ENCODE measurements at places on chromosomes 7 and 10.

DNA sequence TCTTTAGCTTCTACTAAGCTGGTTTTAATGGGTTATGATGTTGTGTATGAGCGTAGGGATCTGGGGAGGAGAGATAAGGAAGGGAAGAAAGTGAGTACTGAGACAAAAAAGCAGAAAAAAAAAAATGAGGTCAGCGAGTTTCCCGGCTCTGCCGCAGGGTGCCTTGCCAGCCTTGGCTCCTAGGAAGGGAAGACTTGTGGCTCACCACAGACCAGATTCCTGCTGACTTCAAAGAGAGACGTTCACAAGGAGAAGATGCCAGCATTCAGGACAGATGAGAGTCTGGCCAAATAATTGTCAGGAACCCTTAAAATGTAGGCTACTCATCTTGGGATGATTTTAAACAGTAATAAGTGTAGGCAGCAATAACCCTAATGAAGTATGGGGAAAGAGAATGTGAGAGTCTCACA is 11.4 kb upstream of the FAS start:
- no peak for DNase-seq

DNA sequence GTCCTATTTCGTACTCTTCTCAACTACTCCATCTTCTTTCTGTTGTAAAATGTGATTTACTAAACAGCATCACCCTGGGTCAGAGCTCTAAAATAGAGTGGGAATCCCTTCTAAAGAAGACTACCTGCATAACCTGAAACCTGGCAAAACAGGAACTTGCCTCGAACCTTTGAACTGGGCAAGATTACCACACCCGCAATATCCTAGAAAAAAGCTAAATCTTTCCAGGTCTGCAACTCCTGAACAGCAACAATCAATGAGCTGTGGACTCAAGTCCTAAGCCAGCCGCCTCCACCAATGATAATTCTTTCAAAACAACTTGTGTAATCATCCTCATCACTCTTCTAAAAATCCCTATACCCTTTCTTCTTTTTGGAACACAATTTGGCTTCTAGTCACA is 824.2 kb upstream of the COBL start:
- DNase-seq: no peak

GRCh38 chr10:102475451-102476040 is 24.2 kb upstream of the C10orf95 start:
- DNase-seq: no peak

GRCh38 chr10:15719899-15720634 is at the start of gene ITGA8:
Gene ITGA8 (minus strand): TSS chr10:15719922. CDS start chr10:15719771, 151 bp downstream.
- no peak for DNase-seq

GRCh38 chr7:20797462-20798080 is 10.9 kb upstream of the SP8 start:
- no peak for DNase-seq

DNA sequence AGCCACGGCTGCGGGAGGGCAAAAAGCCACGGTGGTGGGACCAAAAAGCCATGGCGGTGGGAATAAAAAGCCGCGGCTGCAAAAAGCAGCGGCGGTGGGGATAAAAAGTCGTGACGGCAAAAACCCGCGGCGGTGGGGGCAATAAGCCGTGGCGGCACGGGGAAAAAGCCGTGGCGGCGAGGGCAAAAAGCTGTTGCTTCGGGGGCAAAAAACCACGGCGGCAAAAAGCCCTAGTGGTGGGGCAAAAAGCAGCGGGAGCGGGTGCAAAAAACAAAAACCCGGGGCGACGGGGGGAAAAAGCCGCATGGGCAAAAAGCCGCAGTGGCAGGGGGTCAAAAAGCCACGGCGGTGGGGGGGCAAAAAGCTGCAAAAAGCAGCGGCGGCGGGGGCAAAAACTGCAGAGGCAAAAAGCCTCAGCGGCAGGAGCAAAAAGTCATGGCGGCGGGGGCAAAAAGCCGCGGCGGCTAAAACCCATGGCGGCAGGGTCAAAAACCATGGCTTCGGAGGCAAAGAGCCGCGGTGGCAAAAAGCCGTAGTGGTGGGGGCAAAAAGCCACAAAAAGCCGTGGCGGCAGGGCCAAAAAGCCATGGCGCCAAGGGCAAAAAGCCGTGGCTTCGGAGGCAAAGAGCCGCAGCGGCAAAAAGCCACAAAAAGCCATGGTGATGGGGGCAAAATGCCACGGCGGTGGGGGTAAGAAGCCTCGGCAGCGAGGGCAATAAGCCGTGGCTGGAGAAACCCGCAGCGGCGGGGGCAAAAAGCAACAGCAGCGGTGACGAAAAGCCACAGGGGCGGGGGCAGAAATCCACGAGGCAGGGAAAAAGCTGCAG is 525.8 kb downstream of the ZNF33B start:
- no peak for DNase-seq

- no peak for DNase-seq
These were observed 68.5 kb upstream of the OPALIN start for GRCh38 chr10:96427291-96427690.

- DNase-seq: no peak
These were observed 143.9 kb downstream of the PFKFB3 start for GRCh38 chr10:6346631-6347030.

GRCh38 chr7:12896316-12896715 is 208.9 kb downstream of the ARL4A start:
- no peak for DNase-seq

DNA sequence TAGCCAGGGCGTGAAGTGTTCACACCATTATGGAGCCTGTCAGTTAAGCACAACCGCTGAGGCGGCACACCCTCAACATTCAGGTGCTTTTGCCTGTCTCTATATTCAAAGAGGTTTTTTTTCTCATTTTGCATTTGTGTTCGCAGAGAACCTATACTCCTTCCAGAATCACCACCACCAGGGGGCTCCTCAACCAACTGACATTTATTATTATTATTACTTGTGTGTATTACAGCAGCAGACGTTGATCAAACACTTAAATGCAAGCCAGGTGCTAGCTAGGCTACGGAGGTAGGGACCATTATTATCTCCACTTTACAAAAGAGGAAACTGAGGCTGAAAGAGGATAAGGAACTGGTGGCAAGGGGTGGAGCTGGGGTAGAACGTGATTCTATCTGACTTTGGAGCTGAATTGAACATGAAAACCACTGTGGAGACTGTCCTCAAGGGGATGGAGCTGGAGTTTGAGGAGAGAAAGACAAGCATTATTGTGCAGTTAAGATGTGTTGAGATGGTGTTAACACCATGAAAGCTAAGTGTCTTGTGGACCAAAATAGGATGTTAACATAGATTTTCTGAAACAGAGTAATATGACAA is 133.8 kb upstream of the PLXNA4 start:
- peak; percentile 16 for DNase-seq

DNA sequence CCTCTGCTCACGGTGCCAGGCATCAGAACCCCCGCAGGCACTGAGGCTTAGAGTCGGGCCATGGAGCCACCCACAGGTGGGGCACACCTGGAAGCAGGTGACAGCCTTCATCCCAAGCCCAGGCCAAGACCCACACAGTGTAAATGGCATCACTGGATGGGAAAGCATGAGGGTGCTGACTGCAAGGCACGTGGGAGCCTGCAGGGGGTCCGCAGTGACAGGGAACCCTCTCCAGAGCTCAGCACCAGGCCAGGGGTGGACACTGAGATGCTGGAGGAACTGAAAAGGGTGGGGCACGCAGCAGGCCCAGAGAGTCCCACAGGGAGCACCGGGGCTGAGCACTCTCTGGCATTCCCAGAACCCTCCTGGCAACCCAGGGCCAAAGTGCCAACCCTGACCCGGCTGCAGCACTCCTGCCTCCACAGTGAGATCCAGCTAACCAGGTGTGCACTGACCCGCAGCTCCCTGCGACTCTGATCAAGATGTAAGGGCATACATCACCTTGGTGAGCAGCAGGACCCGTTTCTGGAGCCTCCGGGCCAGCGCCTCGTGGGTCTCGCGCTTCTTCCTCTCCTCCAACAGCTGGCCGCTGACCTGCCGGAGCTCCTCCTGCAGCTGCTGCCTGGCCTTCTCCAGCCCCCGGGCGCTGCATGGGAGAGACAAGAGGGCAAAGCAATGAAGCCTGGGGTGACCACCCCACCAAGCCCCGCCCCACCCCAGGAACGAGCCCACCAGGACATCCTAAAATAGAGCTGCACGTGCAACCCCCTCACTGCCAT is 163.9 kb downstream of the MAD1L1 start:
- no peak for DNase-seq

DNA sequence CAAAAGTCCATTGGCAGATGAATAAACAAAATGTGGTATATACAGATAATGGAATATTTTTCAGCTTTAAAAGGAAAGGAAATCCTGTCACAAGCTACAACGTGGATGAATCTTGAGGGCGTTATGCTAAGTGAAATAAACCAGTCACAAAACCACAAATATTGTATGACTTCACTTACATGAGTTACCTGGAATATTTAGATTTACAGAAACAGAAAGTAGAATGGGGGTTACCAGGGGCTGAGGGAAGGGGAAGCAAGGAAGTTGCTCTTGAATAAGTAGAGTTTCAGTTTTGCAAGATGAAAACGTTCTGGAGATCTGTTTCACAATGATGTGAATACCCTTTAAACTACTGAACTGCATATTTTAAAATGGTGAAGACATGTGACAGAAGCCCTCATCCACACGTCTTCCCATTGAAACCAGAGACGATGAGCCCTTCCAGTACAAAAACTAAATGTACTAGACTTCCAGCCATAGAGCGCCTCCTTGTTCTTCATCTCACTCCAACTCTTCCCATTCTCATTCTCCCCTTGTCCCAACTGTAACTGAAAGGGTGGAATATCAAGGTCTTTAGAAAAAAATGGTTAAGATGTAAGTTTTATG is 62.4 kb downstream of the MICU1 start:
- DNase-seq: no peak

DNA sequence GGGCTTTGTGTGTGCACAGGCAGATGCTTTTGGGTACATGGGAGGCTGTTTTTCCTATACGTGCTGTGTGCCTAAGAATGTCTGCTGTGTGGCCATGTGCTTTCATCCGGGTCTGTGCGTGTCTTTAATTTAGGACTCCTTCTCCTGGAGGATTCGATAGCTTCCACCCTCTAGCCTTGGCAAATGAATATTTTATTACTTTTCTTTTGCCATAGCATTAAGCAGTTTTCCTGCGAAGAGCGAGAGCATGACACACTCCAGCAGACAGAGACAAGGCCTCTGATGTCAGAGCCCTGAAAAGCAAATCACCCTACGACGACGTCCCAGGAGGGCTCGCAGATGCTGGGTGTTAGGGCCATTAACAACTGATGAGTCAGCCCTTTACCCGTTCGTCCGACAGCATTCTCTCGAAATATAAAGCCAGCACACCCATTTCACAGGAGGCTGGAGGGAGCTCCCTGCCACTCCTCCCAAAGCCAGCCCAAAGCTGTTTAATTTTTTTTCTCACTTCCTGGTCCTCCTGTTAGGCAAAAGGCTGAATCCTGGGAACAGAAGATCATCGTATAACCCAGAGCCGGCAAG is 311.3 kb upstream of the ZMIZ1 start:
- no peak for DNase-seq

DNA sequence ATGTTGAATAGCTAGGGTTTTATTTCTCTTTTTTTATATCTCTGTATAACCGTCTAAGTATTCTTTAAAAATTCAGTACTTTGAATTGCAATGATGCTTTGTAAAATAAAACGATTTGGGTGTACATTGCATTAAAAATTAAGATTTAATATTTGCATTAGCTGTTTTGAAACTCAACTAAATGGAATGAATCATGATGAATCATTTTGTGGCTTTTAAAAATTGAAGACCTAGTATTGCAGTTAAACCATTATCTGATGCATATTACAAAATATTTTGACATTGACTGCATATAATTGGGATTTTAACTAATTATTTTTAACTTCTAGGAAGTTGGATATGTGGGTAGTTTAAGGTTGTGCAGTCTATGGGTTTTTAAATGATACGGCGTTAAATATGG is 314.0 kb downstream of the CDK14 start:
- DNase-seq: no peak

DNA sequence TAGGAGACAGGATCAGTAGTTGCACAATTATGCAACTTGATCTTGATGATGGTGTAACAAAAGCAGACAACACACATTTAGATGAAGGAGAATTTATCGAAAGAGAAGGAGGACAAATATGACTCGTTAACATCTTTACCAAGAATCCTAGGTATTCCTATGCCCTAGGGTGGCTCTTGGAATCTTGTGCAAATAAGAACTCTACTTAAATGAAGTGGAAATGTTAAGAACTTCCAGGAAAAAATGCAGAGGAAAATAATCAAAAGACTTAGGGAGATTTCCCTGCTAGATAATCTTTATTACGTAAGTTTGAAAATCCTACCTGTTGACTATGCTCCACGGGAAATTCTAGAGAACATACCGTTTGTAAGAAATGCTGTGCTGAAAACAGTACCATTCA is 485.4 kb downstream of the POM121L12 start:
- DNase-seq: no peak

GRCh38 chr7:29878081-29878688 is 71.9 kb downstream of the WIPF3 start:
- DNase-seq: peak; percentile 28

- no peak for DNase-seq
These were observed 266.1 kb upstream of the CSTF2T start for GRCh38 chr10:51965451-51965850.

DNA sequence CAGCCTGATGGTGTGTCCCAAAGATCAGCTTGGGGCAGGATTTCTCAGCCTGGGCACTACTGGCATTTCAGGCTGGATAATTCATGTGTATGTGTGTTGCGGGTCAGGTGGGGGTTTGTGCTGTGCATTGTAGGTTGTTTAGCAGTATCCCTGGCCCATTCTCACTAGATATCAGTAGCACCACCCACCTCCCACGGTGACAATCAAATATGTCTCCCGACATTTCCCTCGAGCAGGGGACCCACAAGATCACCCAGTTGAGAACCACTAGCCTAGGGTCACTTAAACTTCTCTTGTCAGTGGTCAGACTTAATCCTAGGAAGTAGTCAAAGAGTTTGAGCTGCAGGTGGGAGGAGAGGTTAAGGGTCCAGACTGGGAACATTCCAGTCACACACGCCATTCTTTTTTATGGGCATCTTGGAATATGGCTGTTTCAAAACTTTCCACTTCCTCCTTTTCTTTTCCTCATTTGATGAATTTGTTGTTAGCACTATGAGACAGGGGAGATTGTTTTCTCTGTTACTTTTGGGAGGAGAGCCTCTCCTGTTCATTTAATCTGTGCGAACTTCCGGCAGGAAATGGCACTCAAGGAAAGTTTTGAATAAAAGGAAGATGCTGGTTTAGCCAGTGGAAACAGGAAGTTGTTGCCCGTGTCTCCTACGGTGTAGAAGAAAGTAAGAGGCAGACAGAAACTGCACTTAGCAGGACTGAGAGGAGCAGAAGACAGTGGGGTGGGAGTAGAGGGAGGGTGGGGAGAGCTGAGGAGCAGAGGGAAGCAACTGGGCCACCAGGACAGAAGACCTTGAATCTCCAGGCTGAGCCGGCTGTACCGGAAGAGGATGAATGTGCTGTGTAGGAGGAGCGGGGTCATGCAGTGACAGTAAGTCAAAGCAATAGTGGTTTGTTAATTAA is 17.6 kb upstream of the EXOC6 start:
- no peak for DNase-seq

DNA sequence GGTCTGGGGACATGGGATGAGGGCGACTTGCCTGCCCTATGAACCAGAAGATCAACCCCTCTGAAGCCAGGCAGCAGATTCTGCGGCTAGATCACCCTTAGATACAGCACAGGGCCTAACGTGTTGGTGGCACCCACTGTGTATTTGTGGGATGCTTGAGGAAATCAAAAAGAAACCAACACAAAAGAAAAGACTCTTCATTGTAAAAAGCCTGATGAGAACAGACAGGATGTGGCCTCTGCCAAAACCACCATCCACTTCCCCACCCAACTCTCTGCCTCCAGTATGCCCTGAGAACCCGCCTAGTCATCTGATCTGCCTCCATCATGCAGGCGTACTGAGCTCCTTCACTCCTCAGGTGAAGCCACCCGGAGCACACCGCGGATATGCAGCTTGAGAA is 97.2 kb upstream of the INSYN2A start:
- DNase-seq: no peak

- no peak for DNase-seq
These were observed 187.3 kb upstream of the PLXDC2 start for GRCh38 chr10:19628767-19629560.
